NCI-H1417 (cell line): ENCODE measurements at places on chromosomes 3 and 15.

DNA sequence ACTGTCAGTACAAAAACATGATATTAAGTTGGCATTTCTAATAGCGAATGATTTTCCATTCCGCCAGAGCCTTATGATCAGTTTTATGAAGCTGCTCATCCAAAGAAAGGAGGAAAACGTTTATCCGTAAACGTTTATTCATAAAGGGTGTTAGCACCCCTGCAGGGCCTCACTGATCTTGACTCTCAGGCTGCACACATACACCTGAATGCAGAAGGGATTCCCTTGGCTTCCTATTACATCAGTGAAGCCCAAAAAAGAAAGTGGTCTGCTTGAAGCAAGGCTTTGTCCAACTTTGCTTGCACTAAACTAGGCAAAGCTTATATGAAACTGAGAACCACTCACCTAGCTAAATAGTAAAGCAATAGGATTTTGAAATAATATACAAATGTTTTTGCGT is 659.5 kb upstream of the CADM2 start:
- no peak for DNase-seq

DNA sequence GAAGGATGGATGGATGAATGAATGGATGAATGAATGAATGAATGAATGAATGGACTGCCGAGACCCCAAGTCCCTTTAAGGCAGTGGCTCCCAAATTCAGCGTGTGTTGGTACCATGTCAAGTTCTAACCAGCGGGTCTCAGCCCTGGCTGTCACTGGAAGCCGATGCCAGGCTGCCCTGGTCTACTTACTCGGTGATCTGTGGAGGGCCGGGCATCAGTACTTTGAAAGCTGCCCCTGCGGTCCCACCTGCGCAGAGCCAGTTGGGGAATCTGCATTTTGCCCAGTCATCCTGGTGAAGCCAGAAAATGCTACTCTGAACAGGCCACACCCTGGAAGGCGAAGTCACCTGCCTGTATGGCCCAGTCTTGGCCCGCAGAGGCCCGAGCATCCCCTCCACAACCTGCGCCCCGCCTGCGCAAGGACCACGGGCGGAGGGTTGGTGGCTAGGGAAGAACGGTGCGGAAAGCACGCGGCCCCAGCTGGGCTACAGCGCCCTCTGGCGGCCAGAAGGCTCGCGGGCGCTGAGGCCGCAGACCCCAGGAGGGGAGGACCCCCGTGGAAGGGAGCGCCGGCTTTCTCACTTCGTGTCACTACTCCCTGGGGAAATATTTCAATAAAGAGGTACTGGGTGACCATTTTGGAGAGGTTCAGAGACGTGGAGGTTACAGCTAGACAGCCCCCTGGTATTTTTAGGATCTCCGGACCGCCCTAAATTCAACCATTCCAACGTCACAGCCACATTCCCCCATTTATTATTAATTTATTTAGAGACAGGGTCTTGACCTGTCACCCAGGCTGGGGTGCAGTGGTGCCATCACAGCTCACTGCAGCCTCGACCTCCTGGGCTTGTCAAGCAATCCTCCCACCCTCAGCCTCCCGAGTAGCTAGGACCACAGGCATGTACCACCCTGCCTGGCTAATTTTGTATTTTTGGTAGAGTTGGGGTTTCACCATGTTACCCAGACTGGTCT is 34.9 kb downstream of the PRKCD start:
- peak; percentile 8 for DNase-seq

DNA sequence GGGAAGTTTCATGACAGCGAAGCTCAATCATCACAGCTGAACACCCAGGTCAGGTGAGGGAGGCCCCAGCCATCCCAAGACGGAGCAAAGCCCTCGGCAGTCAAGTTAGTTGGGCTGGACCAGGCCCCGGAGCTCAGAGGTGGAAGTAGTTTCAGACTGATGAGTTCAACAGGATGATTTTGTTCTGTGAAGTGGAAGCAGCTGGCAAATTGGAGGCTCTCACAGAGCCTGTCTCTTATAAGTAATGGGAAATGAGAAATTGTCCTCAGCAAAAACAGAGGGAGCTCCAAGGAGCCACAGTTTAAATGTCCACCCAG is 245.1 kb downstream of the XXYLT1 start:
- DNase-seq, result no peak

DNA sequence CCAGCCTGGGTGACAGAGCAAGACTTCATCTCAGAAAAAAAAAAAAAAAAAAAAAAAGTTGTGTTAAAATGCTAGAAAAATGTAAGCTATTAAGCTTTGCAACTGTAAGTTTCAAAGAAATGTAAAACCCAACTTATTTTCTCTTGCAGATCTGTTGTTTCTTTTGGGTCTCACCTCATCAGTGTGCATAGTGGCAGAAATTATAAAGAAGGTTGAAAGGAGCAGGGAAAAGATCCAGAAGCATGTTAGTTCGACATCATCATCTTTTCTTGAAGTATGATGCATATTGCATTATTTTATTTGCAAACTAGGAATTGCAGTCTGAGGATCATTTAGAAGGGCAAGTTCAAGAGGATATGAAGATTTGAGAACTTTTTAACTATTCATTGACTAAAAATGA is 25.6 kb downstream of the ASTE1 start:
- no peak for DNase-seq

- no peak for DNase-seq
Measured at GRCh38 chr15:63879211-63879610, 45.5 kb upstream of the HERC1 start.

DNA sequence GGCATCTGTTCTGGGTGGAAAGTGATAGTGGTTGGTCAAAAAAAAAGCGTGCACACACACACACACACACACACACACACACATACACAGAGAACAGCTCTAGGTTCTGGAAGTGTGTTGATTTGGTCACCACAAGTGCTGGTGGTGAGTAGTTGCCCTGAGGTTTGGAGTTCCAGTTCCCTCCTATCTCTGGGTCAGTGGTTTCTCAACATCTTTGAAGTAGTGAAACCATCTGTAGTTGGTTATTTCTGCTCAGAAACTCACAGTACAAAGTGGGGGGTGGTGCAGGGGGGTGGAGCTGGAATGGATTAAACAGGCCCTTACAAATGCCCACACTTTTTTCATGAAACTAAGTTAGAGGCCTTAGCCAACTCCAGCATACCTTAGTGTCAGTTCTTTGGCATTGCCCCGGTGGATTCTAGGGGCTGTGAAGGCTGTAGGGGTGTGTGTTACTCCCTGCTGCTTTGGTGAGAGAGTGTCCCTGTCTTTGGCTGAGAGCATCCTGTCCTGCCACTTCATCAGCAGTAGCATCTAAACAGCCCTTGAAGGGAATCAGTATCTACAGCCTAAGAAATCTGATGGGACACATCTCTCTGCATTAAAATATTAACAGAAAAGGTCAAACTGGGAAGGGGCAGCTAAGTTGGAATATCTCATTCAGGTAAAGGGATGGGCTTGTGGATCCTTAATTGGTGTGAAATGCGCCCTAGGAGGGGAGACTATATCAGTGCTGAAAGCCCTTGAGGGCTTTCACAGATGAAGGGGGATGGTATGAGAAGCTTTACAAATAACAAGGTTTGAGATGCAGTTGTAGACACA is 20.6 kb downstream of the SMAD3 start:
- no peak for DNase-seq

- no peak for DNase-seq
Measured at GRCh38 chr3:95725770-95726169, 1088.6 kb upstream of the EPHA6 start.
